ENCODE measurements at places on chromosomes 1 and 21.
A peak's percentile ranks its signal among the peaks of the same experiment; 100 is the strongest.

GRCh38 chr1:54579337-54579781 is 31.3 kb downstream of the ACOT11 start:
- DNase-seq: no peak

DNA sequence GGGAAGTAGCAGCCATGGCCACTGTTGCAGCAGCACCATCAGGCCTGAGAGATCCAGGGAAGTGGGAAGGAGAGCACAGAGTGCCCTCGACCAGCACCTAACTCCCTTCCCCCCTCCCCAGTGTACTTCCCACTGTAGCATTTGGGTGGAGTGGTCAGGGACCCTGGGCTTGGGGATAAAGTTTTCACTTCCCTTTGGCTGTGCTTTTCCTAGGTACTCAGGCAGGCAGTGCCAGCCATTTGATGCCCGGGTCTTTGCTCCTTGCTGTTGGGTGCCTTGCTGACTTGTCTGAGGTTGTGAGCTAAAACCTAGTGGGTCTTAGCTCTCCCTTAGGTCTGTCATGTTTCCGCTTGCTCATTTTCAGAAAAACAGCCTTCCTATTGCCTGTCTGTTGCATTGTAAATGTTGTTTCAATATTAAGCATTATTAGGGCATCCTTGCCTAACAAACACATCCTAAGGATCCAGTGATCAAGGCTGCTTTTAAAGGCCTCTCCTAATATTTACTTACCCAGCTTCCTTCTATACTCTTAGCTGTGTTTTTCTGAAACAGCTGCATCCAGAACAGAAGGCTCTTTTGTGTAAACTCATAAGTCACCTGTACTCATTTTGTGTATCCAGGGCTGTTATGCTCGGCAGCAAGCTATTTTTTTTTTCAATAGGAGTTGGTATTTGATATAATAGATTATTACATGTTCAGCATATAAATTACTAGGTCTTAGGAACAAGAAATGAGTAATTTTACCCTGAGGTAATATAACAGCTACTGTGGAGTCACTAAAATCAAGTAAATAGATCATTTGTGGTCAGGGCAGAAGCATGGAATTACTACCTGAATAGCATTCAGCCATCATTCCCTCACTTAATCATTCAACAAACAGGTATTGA is 418.6 kb upstream of the PROX1 start:
- DNase-seq: peak; percentile 97

GRCh38 chr1:93344886-93345632 is 648 bp upstream of the DR1 start:
- DNase-seq: no peak

GRCh38 chr1:88998716-88999115 is 6.3 kb upstream of the KYAT3 start:
- DNase-seq: peak; percentile 61

DNA sequence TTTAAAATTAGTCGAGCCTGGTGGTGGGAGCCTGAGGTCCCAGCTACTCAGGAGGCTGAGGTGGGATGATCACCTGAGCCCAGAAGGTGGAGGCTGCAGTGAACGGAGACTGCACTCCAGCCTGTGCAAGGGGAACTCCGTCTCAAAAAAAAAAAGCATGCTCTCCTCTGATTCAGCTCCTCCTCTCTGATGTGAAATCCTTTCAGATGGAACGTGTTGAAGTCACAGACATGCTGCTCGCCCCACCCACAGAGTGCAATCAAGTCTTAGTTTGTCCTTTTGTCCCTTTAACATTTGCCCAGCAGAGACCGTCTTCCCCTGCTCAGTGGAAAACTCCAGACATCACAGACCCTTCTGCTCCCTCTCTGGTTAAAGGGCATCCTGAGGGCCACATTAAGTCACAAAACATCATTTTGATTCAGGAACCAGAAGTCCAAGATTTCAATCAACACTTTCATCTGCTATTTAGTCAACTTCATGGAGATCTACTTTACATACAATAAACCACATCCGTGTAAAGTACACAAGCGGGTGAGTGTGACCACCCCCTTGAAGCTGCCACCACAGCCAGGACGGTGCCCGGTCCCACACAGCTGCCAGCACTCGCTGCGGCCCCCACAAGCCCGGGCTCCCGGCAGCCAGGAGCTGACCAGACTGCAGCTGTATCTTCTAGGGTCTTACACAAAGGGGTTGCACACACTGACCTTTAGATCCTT is 18.9 kb upstream of the RNF223 start:
- DNase-seq: no peak

DNA sequence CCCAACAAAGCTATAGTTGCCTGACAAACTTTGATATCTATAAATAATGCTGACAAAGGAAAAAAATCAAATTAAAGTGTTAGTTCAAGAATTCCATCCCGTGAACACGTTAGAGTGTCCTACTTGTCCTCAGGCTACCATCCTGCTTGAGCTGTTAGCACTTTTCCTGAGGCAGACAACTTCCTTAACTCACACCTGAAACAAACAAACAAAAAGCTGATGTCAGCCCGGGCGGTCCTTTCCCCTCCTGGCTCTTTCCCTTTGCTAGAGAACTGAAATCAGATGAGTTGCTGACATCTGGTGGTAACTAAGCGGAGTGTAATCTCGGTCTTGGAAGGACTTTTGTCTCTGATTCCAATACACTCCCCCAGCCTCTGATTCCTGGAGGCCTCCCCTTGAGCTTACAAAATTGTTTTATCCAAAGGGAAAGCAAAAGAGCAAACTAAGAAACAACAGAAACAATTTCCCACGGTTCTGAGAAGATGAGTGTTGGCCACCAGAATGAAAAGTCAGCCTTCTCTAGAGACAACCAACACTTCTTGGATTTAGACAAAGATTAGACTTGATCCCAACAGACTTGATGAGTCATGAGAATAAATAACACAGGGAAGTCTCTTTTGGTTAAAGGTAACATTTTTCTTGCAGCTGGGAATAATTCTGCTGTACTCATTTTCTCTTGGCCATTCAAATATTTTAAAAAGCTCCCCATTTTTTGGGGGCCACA is 135.4 kb downstream of the PROX1 start:
- peak; percentile 85 for DNase-seq

DNA sequence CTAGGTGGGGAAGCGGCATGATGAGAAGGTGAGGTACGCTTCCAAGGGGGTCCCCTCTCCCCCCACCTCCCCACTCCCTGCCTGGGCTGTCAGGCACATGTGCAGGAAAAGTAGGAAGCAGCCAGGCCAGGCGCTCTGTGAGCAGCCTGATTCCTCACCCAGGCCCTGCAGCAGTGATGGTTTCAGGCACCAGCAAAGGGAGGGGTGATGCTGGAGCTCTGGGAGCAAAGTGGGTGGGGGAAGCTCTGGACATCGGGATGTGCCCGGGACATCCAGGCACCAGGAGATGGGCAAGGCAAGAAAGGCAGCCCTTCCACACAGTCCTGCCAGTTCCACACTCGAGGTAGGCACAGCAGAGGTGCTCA is 106.1 kb downstream of the CRYAA start:
- DNase-seq: no peak

DNA sequence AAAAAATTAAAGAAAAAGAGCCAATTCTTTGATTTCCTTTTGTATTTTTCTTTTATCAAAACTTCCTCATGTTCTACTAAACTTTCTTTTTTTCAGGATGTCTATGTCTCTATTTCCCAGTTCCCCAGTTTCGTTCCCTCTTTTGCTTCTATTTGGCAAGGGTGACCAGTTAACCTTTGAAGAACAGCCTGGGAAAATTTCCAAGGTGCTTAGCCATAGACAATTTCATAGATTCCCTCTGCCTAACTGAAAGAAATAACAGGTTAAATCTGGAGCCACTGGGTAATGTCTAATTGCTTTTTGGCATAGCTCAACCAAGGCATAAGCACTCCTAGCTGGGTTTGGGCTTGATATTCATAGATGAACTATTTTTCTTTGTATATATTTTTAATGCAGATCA is 272.3 kb downstream of the ADGRL2 start:
- DNase-seq: no peak

GRCh38 chr1:55015123-55015522 is 16.4 kb downstream of the BSND start:
- DNase-seq: no peak

DNA sequence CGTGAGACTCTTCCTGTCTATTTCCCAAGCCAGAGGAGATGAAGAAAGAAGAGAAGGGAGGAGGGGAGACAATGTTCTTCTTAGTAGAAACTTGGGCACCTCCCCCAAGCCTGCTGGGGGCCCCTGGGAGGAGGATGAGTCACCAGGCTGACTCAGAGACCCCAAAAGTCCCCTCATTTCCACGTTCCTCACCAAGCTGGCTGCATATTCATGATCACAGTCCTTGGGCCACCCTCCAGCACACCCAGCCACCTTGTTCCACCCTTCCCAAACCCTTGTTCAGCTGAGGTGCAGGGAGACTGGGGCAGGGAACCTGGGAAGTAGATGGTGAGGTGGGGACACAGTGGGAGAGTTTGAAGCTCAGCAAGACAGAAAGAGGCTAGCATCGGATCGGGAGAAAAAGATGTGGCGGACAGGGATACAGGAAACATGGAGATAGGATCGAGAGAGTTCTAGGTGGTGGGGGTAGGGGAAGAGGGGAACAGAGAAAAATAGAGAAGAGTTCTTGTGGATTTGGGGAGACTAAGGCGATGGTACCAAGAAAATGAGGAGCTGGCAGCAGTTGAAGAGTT is 712 bp downstream of the RAB13 start:
- DNase-seq: no peak

DNA sequence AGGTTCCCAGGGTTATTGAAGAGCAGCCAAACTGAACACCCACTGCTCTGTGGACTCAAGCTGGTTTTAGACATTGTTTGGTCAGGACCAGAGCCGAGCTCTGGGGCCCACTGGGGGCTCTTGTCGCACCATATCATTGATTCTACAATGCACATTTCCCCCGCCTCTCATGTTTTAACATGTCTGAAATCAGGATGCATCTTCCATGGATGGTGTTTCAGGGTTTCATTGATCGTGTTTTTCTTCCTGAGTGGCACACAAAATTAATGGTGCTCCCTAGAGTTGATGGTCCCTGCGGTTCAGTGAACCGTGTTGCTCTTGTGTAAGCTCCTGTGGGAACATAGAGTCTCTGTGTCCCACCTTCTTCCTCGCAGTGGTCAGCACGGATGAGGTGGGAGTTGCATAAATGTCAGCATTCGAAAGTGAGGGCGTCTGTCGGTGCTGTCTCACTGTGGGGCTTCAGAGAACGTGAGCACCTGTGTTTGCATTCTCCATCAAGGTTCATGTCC is 38.3 kb downstream of the GALNT2 start:
- no peak for DNase-seq

GRCh38 chr1:202438393-202439174 is 90.1 kb downstream of the PPP1R12B start:
- no peak for DNase-seq

- no peak for DNase-seq
These were observed 147.3 kb upstream of the WNT4 start for GRCh38 chr1:22290157-22290556.

DNA sequence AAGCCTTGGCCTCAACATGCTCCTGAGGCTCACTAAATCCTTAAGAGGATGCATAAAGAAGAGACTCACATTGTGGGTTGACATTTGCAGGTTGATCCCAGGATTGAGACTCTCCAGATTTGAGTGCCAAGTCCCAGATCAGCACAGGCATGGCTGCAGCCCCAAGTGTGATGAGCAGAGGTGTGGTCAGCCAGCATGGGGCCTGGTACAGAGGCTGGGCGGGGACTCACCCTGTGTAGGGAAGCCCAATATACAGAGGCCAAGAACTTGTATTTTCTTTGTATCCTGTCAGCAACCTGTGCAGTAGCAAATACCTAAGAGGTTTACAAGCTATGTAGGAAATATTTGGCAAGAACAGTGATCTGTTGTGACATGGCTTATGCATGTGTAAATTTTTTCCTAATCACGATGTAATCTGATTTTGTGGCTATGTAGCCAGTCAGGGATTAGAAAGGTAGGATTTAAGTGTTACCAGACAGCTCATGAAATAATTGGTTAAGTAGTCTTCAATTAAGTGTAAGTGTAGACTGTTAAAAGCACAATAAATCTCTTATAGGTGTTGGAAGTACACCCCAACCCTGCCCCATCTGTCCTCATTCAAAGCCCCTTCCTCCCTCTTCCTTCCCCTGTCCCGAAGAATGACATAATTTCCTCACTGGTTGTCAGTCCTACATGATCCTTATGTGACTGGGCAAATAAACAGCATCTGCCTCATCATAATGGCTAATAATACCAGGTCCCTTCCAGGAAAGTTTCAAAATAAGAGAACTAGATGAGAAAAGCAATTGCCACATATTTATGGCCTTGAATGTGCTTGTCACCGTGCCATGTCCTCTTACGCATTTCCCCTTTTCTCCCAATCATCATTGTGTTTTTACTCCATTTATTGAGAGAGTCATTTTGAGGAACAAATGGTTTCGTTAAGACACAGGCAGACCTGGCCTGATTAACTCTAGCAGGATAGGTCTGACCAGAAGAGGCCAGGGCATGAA is 120.9 kb downstream of the HLX start:
- DNase-seq: no peak

GRCh38 chr1:165507570-165507969 is 36.2 kb upstream of the LRRC52 start:
- DNase-seq: no peak

GRCh38 chr1:183515002-183515689 is 42.8 kb downstream of the SMG7 start:
- peak; percentile 59 for DNase-seq

DNA sequence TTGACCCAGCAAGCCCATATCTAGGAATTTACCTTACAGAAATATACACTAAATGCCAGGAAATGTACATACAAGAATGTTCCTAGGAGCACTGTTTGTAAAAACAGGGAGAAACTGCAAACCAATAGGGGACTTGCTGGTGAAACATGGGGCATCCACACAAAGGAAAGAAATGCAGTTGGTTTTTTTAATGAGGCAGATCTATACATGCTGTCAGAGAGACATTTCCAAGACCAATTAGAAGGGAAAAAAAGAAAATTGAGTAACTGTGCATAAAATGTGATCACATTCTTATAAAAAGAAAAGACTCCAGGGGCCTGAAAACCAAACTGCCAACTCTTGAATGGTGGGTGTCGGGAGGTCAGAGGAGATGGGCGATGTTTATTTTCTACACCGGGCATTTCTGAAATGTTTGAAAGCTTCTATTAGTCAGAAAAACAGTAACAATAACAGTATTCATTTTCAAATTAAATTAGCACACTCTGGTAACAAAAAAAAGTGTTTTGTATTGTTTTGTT is 56.6 kb downstream of the MATN1 start:
- no peak for DNase-seq

GRCh38 chr1:118122234-118123004 is 62.6 kb downstream of the SPAG17 start:
- no peak for DNase-seq

GRCh38 chr1:6969106-6969505 is 183.9 kb downstream of the CAMTA1 start:
- no peak for DNase-seq

- no peak for DNase-seq
These were observed 4.3 kb upstream of the VTCN1 start for GRCh38 chr1:117215019-117215418.

DNA sequence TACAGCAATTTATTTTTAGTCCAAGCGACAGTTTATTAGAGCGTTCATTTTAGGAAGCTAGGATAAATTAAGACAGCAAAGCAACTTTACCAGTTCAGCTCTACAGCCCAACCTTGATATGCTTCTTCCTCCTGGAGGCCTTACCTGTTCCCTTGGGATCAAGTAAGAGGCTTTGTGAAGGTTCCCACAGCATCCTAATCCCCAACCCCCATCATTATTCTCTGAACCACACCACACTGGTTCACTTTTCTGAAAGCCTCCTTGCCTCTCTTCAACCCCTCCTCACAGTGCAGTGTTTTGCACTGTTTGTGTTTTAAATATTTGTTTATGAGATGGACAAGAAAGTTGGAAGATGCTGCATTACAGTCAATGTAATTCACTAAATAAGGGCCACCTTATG is 126.3 kb upstream of the CXADR start:
- DNase-seq: no peak

Measured in NCI-H2081 (cell line).